ENCODE measurements at places on chromosomes 7 and 10.

DNA sequence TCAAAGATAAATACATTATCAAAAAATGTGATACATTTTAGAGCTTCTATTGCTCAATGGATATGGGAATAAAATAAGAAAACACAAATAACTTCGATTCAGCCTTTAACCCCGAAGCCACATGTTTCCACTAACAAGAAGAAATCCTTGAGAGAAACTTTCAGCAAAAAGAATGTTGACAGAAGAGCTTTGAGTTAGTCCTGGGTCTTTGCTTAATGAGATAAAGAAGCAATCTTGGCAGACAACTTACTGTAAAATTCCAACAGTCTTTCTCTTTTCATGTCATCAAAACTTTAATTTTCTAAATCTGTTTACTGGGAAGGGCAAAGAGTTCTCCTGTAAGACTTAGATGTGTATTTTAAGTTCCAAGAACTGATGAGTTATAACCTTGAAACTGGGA, 810.2 kb downstream of the CNTNAP2 start:
- no peak for DNase-seq

- DNase-seq: no peak
These were observed 5.2 kb downstream of the NMT2 start for GRCh38 chr10:15163253-15163828.

DNA sequence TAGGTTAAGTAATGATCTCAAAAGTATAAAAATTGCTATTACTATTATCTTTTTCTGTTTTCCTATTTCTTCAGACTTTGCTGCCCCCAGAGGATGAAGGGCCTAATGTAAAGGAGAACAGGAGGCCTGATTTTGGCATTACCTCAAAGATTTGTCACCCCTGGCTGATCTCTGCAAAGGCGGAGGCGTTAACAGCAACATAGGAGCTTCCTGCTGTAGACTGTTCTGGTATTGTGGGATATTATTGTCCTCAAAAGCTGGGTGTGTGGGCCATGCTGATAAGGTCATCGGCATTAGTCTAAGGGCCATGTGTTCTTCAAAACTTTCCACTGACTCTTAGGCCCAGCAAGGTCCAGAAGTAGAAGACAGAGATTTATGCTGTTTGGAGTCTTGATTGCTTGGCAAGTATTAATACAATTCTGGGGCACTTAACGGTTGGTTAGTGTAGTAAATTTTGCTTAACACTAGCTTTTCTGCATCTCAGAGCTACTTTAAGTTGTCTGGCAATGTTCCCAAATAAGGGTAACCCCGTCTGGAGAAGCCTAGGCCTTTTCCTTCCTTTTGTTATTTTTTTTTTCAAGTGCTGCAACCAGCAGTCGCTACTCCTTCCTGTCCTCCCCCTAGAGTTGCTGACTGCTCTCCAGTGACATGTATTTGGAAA, 14.0 kb upstream of the ENTPD1 start:
- DNase-seq: no peak

GRCh38 chr10:43078986-43079273, 2.1 kb downstream of the RET start:
- no peak for DNase-seq

DNA sequence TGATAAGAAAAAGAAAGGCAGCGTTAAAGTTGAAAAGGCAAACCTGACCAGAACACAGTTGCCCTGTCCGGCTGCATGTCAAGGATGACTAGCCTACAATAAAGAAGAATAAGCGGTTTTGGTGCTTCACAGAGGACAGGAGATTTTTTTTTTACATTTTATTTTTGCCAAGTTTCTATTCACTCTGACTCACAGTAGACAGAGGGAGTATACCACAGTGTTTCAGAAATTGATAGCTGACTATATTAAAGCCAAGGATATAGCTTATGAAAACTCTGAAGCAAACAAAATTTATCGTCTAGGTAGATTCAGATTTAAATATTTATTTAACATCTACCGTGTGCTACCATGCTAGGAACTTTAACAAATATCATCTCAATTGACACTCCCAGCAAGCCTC, 16.9 kb upstream of the POLR1F start:
- DNase-seq: no peak

GRCh38 chr10:131930586-131931330, 29.9 kb downstream of the PPP2R2D start:
- DNase-seq: no peak

- DNase-seq: peak; percentile 43
These were observed 23.4 kb upstream of the DPYSL4 start for GRCh38 chr10:132163278-132163765.

DNA sequence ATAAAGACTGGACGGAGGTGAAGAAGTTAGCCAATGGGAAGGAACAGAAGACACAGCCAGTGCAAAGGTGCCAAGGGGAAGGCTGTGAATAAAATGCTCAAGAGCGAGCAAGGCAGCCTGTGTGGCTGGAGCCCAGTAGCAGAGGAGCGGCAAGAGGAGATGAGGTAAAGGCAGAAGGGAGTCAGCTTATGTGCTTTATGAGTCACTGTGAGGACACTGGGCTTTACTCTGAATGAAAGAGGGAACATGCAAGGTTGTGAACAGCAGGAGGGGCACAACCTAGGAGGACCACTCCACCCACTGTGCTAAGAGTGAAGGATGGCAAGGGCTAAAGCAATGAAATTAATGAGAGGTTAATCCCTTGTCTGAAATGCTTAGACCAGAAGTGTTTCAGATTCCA, 129.0 kb upstream of the ODAD2 start:
- DNase-seq: no peak

Measured in stimulated activated CD4-positive, alpha-beta T cell treated with anti-CD3 and anti-CD28 coated beads, Interleukin-1b, Interleukin-23, amount 100 ng/mL, for 24 hours (primary cell).